ENCODE measurements at places on chromosomes 7 and 10.

GRCh38 chr10:24331457-24331856 is 122.5 kb downstream of the KIAA1217 start:
- no peak for DNase-seq

DNA sequence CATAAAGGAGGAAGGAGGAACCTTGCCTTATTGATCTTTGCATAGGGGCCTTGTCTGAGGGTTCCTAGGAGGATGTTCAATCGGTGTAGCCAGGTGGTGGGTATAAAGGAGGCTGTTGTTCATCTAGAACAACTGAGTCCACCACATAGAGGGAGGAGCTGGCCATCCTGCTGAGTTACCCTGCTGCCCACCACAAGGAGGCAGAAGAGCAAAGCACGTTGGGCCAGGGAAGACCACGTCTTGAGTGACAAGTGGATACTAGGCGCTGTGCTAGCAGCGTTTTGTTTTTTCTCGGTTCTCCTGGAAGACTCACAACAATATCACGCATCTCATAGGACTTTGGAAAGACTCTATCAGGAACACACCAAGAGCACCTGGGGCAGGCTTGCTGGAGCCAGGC is 20.0 kb downstream of the FOXI2 start:
- no peak for DNase-seq

GRCh38 chr10:81873932-81874816 is 820 bp upstream of the NRG3 start:
- no peak for DNase-seq

DNA sequence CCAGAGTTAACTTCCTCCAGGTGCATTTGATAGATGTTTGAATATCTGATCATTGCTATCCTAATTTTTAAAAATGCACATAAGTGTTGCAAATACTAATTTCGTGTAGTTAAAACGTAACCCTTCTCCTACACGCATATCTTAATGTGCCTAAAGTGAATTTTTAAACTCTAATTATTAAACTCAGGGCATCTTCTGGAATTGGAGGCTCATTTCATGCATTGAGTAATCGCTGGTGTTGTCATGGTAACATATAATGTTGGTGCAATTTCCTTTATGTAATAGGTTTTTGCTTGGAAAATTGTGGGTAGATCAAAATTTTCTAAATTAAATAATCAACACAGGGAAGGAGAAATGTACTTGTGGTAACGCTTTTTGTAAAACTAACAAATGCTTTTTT is 56.2 kb downstream of the ARMC3 start:
- no peak for DNase-seq

DNA sequence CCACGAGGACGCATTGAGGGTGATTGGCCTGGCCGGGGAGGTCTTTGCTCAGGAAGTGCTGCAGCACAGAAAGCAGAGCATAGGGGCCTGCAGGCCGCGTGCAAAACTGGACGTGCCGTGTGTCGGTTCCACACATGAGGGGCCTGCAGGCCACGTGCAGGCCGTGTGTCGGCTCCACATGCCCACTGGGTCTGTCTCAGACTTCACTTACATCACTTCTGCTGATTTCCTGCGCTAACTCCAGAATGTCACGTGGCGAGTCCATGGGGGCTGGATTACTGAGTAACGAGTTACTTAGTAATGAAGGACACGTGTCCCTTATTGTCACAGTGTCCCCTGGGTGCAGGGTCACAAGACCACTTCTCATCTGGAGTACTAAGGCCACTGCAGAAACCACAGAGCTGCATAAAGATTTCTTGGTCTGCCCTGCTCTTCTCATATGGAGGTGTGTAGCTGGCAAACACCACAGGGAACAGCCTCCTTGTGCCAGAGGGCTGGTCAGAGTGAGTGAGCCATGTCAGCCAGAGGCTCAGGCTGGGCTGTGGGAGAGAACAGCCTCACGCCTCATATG is 60.8 kb downstream of the GDI2 start:
- no peak for DNase-seq

DNA sequence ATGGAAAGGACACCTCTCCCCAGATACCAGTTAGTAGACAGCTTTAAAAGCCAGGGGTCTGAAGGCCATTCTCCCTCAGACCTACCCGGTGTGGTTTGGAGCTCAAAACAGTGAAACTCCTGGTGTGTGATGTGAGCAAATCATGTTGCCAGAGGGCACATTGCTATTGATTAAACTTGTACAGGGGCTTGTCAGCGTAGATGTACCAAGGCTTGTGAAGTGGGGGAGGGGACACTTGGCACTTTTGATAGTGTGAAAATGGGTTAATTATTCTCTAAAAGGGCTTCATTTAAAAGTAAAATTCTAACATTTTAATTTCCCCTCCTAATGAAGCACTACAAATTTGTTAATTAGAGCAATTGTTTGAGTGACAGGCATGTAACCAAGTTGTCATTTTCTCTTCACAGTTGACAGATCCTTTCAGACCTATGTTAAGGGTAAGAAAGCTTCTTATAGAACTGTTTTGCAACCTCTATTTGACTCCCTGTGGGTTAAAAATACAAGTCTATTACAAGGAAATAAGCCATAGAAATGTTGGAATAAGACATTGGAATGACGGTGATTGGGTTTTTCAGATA is 356.9 kb upstream of the GALNT17 start:
- DNase-seq, result no peak
